ENCODE measurements at places on chromosomes 6 and 20. TPM values are rescaled to one million over a fixed set of nuclear protein-coding genes. Genes with fewer than 3 reads are reported as not detected.

DNA sequence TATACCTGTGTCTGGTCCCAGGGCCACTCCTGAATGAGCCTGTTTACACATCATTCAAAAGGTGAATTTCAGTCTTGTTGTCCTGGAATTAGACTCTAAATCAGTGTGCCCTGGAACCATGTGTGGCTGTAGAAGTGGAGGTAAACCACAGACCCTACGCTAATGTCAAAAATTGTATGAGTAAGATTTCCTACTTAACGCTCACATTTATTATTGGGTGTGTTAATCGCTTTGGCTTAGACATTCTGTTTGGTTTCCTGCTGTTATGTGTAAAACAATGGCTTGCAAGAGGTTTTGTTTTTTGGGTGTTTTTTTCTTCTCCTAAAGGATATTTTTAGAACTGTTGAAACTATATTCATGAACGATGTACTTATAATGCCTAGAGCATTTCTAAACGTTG lies 19.3 kb downstream of the PLCB1 start:
- DNase-seq = no peak

- no peak for DNase-seq
Observed at GRCh38 chr20:23374441-23374840, 12.5 kb downstream of the GZF1 start.

DNA sequence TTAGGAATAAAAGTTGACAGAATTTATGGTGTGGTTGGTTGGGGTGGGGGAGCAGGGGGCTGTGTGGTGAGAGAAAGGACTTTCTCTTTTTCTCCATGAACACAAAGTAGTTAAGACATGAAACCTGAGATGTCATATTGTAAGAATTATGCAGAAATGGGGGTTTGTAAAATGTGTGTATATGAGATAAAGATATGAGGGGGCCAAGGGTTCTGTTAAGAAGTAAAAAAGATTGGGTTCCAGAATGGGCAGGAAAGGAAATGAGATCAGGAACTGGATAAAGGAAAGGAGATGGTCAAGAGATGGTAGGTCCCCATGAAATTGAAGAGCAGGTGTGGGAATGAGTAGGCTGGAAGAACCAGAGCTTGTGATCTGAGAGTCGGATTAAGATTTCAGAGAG lies 9.7 kb downstream of the RNF146 start:
- DNase-seq = no peak

Gene NKX2-2
- total RNA-seq = not detected

GRCh38 chr20:6024768-6025167 lies 29.1 kb downstream of the LRRN4 start:
- DNase-seq = no peak

GRCh38 chr6:128422871-128423270 lies 97.5 kb downstream of the PTPRK start:
- no peak for DNase-seq

- no peak for DNase-seq
Observed at GRCh38 chr6:132089173-132089572, 138.0 kb upstream of the CCN2 start.

Gene GFOD1
- 54.4 TPM for total RNA-seq

Gene PHACTR2
- total RNA-seq = 102 TPM

- no peak for DNase-seq
Observed at GRCh38 chr20:46624946-46625345, 26.3 kb downstream of the SLC13A3 start.

GRCh38 chr20:38859070-38859690 lies 53.7 kb downstream of the PPP1R16B start:
- DNase-seq = no peak

All from omental fat pad (tissue), 4 donors.